Nephron progenitor cell (in vitro differentiated cells): ENCODE measurements at places on chromosomes 4 and X.

- H3K27ac ChIP-seq, result no peak within 1 kb of the TSS
- H3K4me3 ChIP-seq, result peak within 1 kb of the TSS; percentile 87
- H3K36me3 ChIP-seq, result no peaks in the 10 kb centered on the region
- peaks cover 98% of the 10 kb centered on the region for H3K27me3 ChIP-seq
- DNase-seq, result peak; percentile 57
Observed at GRCh38 chr4:173529477-173530325, at the start of gene HAND2. Gene HAND2, minus strand, starts transcription at chr4:173530229. Its CDS starts 940 bp downstream, at chr4:173529289.

DNA sequence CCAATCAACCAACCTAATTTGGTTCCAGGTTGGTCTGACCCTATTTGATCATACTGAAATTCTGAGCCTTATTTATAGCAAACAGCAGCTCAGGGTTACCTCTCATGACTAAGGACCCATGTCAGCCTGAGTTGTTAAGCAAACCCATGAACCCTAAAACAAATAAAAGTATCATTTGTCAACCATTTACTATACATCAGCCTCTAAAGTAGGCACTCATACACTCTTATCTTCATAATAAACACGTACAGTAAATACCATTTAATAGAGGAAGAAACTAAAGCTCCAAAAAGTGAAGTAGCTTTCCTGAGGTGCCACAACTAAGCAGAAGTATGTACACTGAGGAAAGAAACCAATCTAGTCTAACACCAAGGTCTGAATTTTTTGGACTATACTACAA, 25.2 kb downstream of the MANBA start:
- H3K4me3 ChIP-seq, result no peak overlapping the region
- peaks cover 8% of the 10 kb centered on the region for H3K27me3 ChIP-seq
- peaks cover 5% of the 10 kb centered on the region for H3K4me1 ChIP-seq
- DNase-seq, result no peak
- no peak overlapping the region for H3K27ac ChIP-seq

- H3K27me3 ChIP-seq, result peaks cover 6% of the 10 kb centered on the region
- no peak overlapping the region for H3K4me3 ChIP-seq
- H3K4me1 ChIP-seq, result no peaks in the 10 kb centered on the region
- DNase-seq, result no peak
- H3K36me3 ChIP-seq, result no peaks in the 10 kb centered on the region
Observed at GRCh38 chr4:127772769-127773671, 9.1 kb upstream of the HSPA4L start.

DNA sequence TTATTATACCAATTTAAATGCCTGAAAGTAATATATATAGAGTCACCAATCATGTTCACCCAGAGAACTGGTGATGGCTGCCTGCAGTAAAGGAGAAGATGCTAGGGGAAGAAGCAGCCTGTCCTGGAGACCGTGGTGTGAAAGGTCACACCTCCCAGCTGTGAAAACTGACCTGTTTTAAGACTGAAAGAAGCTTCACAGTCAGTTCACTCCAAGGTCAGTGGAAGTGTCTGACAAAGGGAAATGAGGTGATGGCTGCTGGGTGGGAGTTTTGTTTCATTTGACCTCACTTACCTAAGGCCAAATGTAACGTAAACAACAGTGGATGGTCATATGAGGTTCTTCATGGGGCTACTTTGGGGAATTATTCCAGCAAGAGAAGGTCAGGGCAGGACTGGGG, 352.1 kb upstream of the GATB start:
- H3K27ac ChIP-seq, result peak overlapping the region; percentile 86
- no peak overlapping the region for H3K4me3 ChIP-seq
- peaks cover 89% of the 10 kb centered on the region for H3K4me1 ChIP-seq
- peak; percentile 39 for DNase-seq

DNA sequence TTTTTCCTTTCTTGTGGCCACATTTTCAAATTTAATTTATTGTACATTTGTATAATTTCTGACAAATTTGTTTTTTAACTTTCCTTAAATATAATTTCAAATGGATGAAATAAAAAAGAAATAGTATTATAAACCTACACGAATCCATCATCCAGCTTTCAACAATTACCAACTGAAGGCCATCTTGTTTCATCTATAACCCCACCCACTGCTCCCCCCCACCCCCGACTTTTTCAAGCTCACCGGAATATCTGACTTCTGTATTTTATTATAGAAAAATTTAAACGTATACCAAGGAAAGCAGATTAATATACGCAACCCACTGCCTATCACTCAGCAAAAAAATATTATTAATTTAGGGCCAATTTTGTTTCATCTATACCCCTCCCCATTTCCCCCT, 1.1 kb downstream of the MORF4L2 start:
- no peaks in the 10 kb centered on the region for H3K27me3 ChIP-seq
- H3K4me1 ChIP-seq, result peaks cover 15% of the 10 kb centered on the region
- H3K36me3 ChIP-seq, result peaks cover 31% of the 10 kb centered on the region
- H3K27ac ChIP-seq, result peak overlapping the region; percentile 95

GRCh38 chr4:78584863-78585547, 33.4 kb downstream of the ANXA3 start:
- H3K36me3 ChIP-seq, result no peaks in the 10 kb centered on the region
- no peaks in the 10 kb centered on the region for H3K27me3 ChIP-seq
- no peaks in the 10 kb centered on the region for H3K4me1 ChIP-seq
- no peak overlapping the region for H3K4me3 ChIP-seq
- no peak overlapping the region for H3K27ac ChIP-seq
- no peak for DNase-seq

DNA sequence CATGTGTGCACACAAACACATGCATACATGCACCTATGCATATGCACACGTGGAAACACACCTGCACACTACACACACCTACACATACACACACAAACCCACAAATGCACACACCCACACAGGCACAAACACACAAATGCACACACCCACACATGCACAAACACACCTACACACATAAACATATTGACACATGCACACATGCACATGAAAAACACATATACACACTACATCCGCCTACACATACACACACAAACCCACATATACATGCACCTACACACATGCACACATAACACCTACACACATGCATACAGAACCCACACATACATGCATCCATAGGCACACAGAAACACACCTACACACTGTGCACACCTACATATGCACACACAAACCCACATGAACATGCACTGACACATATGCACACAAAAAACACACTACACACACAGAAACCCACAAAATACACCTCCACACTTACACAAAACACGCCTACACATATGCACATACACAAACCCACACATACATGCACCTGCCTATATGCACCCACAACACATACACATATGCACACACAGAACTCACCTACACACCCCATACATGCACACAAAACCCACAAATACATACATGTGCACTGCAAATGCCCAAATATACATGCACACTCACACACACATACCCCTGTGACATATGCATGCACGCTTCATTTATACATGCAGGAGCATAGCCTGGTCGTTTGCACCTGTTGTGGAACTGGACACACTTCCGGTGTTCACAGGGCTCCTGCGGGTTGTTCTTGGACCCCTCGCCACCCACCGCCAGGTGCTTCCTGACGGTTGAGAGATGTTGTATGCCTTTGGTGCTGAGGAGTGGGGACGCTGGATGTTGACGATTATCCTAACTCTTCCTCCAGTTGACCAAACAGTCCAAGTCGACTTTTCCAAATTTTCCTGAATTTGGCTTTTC, 22.1 kb downstream of the CD99 start:
- DNase-seq, result no peak
- peaks cover 24% of the 10 kb centered on the region for H3K4me1 ChIP-seq
- H3K36me3 ChIP-seq, result peaks cover 9% of the 10 kb centered on the region
- H3K27me3 ChIP-seq, result no peaks in the 10 kb centered on the region
- H3K27ac ChIP-seq, result no peak overlapping the region

- H3K4me3 ChIP-seq, result no peak overlapping the region
- H3K36me3 ChIP-seq, result no peaks in the 10 kb centered on the region
- no peaks in the 10 kb centered on the region for H3K4me1 ChIP-seq
- no peaks in the 10 kb centered on the region for H3K27me3 ChIP-seq
- H3K27ac ChIP-seq, result no peak overlapping the region
Observed at GRCh38 chr4:74435296-74435695, 9.6 kb upstream of the AREG start.

- no peak overlapping the region for H3K4me3 ChIP-seq
- no peaks in the 10 kb centered on the region for H3K27me3 ChIP-seq
- no peak overlapping the region for H3K27ac ChIP-seq
Observed at GRCh38 chr4:120617171-120617570, 305.4 kb downstream of the PRDM5 start.

- H3K4me3 ChIP-seq, result no peak overlapping the region
- H3K36me3 ChIP-seq, result no peaks in the 10 kb centered on the region
- H3K27me3 ChIP-seq, result peaks cover 25% of the 10 kb centered on the region
- no peak overlapping the region for H3K27ac ChIP-seq
- DNase-seq, result no peak
Observed at GRCh38 chr4:8046925-8047541, 107.4 kb upstream of the AFAP1 start.

GRCh38 chrX:38216642-38217041, 4.0 kb downstream of the SRPX start:
- H3K27me3 ChIP-seq, result peaks cover 31% of the 10 kb centered on the region
- DNase-seq, result no peak
- H3K4me3 ChIP-seq, result no peak overlapping the region
- peaks cover 4% of the 10 kb centered on the region for H3K36me3 ChIP-seq
- H3K27ac ChIP-seq, result no peak overlapping the region

- no peak overlapping the region for H3K4me3 ChIP-seq
- no peak overlapping the region for H3K27ac ChIP-seq
- no peaks in the 10 kb centered on the region for H3K4me1 ChIP-seq
- no peak for DNase-seq
- no peaks in the 10 kb centered on the region for H3K36me3 ChIP-seq
Observed at GRCh38 chr4:17128268-17128667, 229.8 kb upstream of the LDB2 start.

DNA sequence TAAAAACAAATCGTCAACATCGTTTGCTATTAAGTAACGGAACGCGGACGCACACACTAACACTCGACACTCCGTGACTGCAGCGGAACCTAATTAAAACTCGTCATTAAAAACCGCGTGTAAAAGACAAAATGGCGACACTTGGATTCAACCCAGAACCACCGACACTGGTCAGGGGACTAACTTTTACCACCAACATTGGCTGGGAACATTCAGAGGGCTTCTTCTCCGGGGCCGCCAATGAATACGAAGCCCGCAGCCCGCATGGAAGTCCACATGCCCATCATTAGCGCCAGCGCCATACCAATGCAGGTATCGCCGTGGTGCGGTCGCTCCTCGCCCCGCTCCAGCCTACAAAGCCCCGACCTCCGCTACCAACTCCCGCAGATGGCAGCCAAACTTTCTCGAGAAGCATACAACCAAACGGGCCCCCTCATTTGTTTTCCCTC, 498 bp downstream of the RBMX start:
- peak overlapping the region; percentile 99 for H3K4me3 ChIP-seq
- peaks cover 40% of the 10 kb centered on the region for H3K36me3 ChIP-seq
- H3K4me1 ChIP-seq, result peaks cover 36% of the 10 kb centered on the region
- peak overlapping the region; percentile 99 for H3K27ac ChIP-seq

DNA sequence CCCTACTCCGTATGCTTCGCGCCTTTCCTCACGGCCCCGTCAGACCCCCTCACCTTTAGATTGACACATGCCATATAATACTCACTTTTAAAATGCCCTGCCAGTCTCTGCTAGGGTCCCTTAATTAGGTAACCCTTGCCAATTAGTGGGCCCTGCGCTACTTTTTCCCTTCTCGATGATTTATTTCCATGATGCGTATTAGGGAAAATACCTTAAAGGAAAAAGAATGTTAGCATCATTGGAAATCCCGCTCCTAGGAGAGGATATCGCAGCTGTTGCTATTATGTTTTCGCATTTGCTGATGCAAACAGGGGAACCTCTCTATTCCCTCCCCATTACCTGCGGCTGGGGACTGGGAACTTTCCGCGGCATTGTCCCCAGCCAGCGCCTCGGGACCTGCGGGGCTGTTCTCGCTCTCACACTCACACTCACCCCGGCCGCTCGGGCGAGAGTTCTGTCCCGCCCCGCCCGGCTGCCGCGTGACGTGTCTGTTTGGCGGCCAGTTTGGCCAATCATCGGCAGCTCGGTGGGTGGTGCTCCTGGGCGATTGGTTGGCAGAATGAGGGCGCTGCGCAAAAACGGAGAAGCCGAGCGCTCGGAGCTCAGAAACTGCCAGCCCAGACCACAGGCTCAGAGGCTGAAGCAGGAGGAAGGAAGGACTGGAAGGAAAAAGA, at the start of gene PCDH10:
Gene PCDH10, plus strand, starts transcription at position 605 of the 674 bp plus-strand sequence. CDS start 847 bp downstream, outside the sequence.
- H3K27me3 ChIP-seq, result peaks cover 85% of the 10 kb centered on the region
- no peak within 1 kb of the TSS for H3K27ac ChIP-seq
- peak within 1 kb of the TSS; percentile 82 for H3K4me3 ChIP-seq

DNA sequence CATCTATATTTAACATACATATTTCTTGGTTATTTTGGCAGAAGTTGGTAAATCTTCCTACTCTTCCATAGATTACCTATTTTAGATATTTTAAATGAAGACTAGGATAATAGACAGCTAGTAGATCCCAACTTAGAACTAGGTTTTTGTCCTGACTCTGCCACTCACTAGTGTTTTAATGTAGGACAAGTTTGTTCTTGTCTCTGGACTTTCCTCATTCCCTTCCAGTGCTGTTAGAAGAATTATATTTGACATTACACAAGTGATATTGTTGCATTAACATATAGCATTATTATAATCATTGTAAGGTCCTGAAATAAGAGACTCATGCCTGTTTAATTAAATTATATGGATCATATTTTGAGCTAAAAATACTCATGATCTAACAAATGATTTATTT, 24.1 kb upstream of the ALB start:
- no peak overlapping the region for H3K4me3 ChIP-seq
- peaks cover 4% of the 10 kb centered on the region for H3K27me3 ChIP-seq
- no peak overlapping the region for H3K27ac ChIP-seq
- H3K36me3 ChIP-seq, result no peaks in the 10 kb centered on the region
- DNase-seq, result no peak

DNA sequence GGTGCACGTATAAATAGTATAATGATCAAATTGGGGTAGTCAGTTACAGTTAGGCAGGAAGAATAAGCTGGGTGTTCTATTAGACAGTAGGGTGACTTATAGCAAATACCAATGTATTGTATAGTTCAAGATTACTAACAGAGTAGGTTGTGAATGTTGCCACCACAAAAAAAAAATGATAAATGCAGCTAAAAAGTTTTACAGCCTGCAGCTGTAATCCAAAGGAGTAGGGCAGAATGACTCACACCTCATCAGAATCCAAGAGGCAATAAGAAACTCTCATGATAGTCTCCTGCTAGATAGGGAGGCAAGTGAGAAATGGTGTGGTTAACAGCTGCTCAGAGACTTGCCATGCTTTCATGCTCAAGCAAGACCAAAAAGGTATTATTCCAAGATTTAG, 19.6 kb upstream of the TCEAL4 start:
- no peak overlapping the region for H3K4me3 ChIP-seq
- peaks cover 3% of the 10 kb centered on the region for H3K27me3 ChIP-seq
- H3K36me3 ChIP-seq, result no peaks in the 10 kb centered on the region
- no peak for DNase-seq
- H3K4me1 ChIP-seq, result no peaks in the 10 kb centered on the region

DNA sequence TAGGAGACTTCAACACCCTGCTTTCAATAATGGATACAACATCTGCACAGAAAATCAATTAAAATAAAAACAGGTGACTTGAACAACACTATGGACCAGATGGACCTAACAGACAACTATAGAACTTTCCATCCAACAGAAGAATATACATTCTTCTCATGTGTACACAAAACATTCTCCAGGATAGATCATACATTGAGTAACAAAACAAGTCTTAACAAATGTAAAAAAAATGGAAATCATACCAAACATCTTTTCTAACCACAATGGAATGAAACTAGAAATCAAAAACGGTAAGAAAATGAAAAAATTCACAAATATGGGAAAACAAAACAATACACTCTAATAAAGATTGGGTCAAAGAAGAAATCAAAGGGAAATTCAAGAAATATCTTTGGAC, 24.7 kb downstream of the CYP2U1 start:
- H3K4me1 ChIP-seq, result no peaks in the 10 kb centered on the region
- H3K27me3 ChIP-seq, result peaks cover 7% of the 10 kb centered on the region
- DNase-seq, result no peak
- H3K27ac ChIP-seq, result no peak overlapping the region
- H3K4me3 ChIP-seq, result no peak overlapping the region
- peaks cover 28% of the 10 kb centered on the region for H3K36me3 ChIP-seq
